Activated naive CD8-positive, alpha-beta T cell treated with anti-CD3 and anti-CD28 coated beads, Interleukin-2, amount 10 ng/mL, durations not matched to agents 7 days and 5 days (primary cell): ENCODE measurements at places on chromosomes 6 and 20.

GRCh38 chr6:168922436-168922835 is 331.2 kb downstream of the THBS2 start:
- DNase-seq: no peak

GRCh38 chr6:6858533-6858982 is 249.2 kb upstream of the RREB1 start:
- DNase-seq: no peak

DNA sequence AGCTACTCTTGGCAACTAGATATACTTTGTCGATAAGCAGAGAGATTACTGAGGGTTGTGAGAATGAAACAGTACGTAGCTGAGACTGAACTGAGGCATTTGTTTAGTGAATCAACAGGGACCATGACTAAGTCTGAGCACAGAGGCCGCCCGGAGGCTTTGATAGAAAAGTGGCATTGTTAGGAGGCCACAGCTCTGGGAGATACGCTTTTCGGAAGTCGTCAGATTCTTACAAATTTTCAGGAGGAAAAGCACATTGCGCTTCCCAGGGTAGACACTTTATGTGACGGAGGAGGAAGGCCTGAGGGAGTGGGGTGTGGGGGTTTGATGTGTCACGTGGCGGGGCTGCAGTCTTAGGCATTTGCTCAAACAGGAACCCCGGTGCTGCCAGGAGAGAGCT is 69.4 kb downstream of the PSMG4 start:
- DNase-seq: no peak

DNA sequence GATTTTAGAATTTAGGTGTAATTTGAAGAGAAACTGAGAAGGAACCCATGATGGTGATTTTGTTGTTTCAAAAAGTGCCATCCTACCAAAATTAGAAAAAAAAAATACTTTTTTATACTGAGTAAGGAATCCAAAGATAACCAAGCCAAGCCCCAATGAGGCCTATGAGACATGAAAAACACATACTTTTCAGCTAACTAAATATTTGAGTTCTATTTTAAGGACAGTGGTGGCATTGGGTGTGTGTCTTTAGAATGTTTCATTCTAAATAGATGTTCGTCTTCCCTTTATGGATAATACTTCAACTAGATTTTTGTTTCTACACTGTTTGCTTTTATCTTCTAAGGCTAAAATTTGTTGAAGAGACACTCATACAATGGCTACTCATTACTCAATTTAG is 9.6 kb downstream of the CD24 start:
- DNase-seq: no peak
